Spinal cord (tissue), 10 donors: ENCODE measurements at places on chromosomes 6 and 20. TPM values are rescaled to one million over a fixed set of nuclear protein-coding genes. Genes with fewer than 3 reads are reported as not detected.

Gene VSTM2L
- total RNA-seq: 32.2 TPM

Gene HLA-DRA
- total RNA-seq: 40.9 TPM

Gene KHDC1L
- 0.83 TPM for total RNA-seq

Gene HDGFL1
- not detected for total RNA-seq

Gene SDCBP2
- 4.1 TPM for total RNA-seq

Gene SNAP25
- 72.1 TPM for total RNA-seq

Gene POPDC3
- total RNA-seq: 1.8 TPM

Gene PRR18
- 5.3 TPM for total RNA-seq

Gene KCNG1
- 2.6 TPM for total RNA-seq

Gene ZSCAN26
- total RNA-seq: 27.2 TPM

Gene TNNC2
- 2.4 TPM for total RNA-seq

Gene SLC17A1
- not detected for total RNA-seq

Gene RFX6
- not detected for total RNA-seq

Gene HLA-DMA
- total RNA-seq: 9.9 TPM
